GM12891 (cell line): ENCODE measurements at places on chromosomes 6 and 20.

DNA sequence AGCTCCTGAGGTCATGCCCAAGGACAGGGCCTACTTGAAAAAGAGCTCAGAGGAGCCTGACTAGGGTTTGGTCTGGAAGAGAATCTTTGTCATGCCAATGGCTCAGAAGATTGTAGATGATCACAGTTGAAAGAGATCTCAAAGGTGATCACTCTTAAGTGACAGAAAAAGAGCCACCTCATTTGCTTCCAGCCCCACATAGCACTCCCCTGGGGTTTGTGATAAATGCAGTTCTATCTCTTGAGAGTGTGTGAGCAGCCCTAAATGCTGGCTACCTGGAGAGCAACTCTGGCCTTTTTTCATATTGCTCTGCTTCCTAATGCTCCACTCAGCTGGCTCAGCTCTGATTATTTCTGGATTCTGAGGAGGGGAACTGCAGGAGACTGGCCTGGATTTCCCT is 39.3 kb downstream of the KLHL32 start:
- no peak for DNase-seq

GRCh38 chr6:3857468-3858456 is 8.6 kb downstream of the FAM50B start:
- DNase-seq, result no peak

DNA sequence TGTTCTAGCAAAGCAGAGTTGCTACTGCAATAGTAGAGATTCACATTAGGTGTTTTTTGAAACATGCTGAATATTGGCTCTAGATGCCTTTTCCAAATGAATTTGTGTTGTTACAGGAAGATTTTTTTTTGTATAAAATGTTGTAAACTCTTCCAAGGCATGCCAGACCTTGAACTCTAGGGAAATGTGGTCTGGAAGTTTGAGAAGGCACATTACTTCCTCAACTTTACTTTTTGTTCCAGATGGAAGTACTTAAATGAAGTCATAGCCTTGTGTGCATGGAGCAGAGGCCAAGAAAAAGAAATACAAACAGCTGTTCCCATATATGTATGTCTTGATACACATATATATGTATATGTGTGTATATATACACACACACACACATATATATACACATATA is 585.7 kb upstream of the MARCKS start:
- no peak for DNase-seq

DNA sequence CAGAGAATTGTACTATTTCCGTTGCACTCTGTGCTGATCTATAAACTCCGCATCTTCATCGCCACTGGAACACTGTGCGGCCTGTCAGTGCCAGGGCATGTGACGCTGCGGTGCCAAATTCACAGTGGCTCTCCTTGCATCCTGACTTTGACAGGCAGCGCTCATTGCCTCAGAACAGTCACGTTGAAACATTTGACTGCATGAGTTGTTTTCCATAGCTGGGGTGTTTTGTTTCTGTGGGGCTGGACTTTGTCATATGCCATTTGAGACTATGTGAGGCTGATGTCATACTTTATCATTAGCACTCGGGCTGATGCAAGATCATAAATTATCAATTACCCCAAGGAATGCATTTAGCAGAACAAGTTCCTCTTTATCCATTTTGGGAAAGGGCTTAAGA is 32.7 kb downstream of the CFAP61 start:
- no peak for DNase-seq

GRCh38 chr6:11141295-11141694 is 29.8 kb upstream of the ERVFRD-1 start:
- DNase-seq, result no peak

DNA sequence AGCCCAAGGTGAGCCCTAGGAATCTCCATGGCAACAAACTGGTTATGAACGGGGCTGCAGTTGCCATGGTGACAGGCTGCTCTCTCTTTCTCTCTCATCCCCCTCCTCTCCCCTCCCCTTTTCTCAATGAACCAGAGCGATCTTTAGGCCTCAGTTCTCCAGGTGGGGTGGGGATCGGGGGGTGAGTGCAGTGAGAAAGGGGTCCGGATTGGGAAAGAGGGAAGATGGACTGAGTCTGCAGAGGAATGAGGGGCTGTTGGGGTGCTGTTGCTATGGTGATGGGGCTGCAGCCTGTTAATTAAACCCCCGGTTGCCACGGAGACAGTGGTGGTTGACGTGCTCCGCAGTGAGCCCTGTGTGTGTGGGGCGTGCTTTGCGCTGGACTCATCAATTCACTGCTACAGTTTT is 3.6 kb upstream of the SLC12A5 start:
- DNase-seq, result no peak

GRCh38 chr6:37916675-37917074 is 97.1 kb downstream of the ZFAND3 start:
- DNase-seq, result no peak

- DNase-seq, result no peak
Observed at GRCh38 chr6:24664046-24664987, 2.4 kb downstream of the TDP2 start.

- DNase-seq, result no peak
Observed at GRCh38 chr20:18187020-18187419, 49.4 kb downstream of the KAT14 start.

DNA sequence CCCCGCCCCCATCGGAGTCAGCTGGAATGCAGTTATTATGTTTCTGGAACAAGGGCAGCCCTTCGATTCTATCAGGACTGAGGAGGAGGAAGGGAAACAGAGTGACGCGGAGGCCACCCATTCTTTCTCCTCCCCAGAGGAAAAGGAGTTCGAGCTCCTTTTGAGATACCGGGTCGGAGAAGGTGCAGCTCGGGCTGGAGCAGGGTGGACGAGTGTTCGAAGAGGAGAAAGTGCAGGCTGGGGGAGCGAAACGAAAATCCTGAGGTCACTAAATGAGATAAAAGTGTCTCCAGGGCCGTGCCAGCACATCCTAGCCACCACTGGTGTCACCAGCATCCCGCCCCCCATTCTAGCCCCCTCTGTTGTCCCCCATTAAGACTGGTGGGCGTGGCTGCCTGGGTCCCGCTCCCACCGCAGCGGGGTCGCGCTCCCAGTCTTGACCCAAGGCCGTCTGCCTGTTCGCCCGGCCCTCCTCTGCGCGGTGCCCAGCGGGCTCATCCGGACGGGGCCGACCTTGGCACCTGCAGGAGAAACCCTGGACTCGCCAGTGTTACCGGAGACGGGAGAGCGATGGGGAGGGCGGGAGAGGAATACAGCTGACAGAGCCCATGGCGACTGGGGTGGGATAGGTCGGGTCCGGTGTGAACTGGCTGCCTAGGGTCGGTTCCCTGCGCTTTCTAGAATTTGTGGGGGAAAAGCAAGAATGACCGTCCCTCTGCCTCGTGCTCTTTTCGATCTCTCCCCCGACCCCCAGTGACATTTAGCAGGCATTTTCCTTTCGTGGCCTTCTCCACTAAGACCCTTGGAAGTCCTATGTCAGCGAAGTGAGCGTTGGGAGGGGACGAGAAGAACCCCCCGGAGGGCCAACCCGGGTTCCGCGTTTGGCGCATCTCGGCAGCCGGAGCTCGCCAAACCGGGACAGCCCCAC is 16.2 kb downstream of the FOXA2 start:
- no peak for DNase-seq

DNA sequence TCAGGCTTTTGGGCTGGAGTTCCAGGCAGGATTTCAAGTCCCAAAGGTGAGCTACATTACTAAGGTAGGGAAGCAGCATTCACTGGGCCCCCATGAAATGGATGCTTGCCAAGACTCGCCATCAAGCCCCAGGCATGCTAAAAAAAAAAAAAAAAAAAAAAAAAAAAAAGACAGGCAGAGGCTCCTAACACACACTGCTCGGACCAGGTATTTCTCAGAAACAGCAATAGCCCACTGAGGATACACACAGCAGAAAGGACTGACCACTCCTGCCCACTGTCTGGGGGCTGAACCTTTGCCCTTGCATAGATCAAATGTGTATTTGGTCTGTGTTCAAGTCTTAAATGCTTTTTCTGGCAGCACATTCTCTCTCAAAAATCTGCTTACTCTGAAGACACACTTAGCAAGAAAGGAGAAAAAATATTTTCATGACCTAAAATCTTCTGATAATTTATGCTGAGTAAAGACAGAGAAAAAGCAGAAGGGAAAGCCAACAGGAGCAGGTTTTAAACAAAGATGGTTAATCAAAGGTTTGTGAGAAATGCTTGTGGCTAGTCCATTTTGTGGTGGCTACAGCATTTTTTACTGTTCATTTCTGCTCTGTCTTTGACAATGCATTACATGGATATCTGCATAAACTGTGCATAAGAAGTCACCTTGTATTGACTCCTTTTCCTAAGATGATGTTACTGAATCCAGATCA is 37.9 kb upstream of the BEND6 start:
- no peak for DNase-seq

DNA sequence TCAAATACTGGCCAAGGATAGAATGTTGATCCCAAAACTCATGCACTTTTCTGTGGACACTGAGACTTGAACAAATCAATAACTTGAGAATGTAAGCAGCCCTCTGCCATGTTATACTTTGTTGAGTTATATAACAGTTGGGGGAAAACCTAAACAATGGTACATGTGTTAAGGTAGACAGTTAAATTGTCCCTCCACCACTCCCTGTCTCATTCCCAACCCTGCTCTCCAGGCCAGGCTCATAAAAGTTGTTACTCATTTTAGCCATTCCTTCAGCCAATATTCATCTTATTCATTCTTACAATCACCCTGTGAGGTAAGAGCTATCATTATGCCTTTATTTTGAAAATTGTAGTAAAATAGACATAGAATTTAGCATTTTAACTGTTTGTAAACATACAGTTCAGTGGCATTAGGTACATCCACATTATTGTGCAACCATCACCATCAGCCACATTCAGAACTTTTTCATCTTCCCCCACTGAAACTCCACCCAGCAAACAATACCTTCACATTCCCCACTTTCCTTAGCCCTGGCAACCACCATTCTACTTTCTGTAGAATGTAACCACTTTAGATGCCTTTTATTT is 38.2 kb upstream of the IER3 start:
- no peak for DNase-seq

- no peak for DNase-seq
Observed at GRCh38 chr20:3869839-3870634, 19.1 kb upstream of the PANK2 start.
